ENCODE measurements at places on chromosomes 5 and 9.

GRCh38 chr5:170756691-170757090, 26.8 kb upstream of the GABRP start:
- DNase-seq = no peak

DNA sequence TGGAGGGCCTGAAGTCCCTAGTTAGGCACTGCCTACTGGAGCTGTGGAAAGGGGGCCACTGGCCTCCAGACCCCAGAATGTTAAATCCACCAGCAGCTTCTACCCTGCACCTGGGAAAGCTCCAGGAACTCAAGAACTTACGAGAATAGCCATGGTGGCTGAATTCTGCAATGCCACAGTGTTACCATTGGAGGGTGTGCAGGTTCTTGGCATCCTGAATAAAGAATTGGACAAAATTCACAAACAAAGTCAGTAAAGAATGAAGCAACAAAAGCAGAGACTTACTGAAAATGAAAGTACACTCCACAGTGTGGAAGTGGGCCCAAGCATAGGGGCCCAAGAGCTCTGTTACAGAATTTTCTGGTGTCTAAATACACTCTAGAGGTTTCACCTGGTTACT, 107.0 kb downstream of the PRDM9 start:
- DNase-seq = no peak

DNA sequence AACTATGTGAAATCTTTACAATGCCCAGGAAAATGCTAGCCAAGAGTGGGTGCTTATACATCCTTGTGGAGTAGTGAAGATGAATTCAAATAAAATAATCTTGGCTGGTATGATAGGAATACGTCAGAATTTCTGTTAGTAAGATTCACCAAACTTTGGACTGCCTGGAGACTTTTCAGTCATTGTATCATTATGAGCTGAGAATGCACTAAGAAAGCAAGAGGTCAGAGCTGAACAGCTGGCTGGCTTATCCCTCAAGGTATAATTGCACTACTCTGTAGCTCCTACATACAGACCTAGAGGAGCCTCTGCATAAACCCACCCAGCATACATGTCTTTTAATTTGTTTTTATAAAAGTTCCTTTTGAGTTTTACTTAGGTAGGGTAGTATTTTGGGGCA, 568.5 kb upstream of the RIOK2 start:
- DNase-seq = no peak

DNA sequence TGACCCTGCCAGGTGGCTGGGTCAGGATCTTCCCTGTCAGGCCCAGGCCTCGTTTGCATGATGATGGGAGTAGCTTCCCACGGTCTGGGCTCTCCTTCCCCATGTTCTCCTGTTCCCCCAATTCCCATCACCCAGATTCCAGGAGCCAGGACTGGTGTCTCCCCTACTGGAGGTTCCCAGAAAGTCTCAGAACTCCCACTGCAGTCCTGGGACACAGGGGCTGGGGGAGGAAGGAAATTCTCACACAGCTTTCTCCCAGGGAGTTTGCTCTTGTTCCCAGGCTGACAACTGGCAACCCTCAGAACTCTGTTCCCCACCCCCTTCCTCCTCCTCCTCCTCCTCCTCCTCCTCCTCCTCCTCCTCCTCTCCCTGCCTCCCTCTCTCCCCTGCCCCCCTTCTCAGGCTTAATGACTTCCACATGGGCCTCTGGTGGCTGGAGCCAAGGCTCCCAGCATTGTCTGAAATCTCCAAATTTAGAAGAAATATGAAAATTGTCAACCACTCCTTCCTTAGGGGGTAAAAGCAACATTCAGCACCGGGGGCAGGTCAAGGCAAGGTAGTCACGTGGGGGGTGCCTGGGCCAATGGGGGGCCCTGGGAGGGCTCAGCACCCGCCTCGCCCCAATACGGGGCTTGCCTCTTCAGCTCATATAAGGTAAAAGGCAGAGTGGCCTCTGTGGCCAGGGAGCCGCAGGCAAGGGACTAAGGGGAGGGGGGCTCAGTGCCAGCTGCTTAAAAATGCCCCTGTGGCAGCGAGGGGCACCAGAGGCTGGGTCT, 27.3 kb upstream of the IL17B start:
- DNase-seq = no peak

DNA sequence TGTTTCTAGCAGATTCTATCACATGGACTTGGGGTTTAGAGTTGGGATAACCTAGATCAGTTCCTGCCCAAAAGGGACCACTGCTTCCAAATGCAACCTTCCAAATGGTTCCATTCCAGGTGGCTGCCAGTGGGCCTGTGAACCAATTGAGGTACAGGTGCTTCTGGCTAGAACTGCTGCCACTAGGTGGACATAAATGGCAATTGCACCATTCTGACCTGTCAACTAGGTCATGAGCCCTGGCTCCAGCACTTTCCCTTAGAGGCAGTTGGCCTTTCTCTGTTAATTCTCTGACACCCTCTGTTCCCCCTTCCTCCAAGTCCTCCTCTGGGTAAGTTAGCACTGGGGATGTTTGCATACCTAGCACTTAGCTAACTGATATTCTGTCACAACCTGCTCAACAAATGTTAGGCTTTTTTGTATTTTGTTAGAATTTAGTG, 16.6 kb upstream of the HEMGN start:
- DNase-seq = no peak

GRCh38 chr9:21873540-21874221, 71.2 kb downstream of the MTAP start:
- peak; percentile 70 for DNase-seq
